ENCODE measurements at places on chromosomes 7 and 10.

- no peak for DNase-seq
Measured at GRCh38 chr10:11683529-11684320, 58.5 kb upstream of the ECHDC3 start.

DNA sequence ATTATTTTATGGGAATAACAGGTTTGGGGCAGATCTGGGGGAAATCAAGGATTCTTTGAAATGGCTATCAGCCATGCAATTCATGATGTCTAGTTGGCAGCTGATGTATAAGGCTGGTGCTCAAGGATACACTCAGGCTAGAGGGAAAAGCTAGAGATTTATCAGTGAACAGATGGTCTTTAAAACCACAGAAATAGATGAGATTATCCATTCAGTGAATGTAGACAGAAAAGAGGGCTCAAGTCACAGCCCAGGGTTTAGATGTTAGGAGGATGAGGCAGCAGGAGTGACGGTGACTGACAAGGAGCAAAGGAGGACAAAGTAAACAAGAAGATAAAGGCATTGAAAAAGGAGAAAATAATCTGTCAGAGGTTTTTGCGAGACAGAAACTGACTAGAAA lies 238.7 kb downstream of the CDK14 start:
- no peak for DNase-seq

- no peak for DNase-seq
Measured at GRCh38 chr7:73582664-73583202, 4.4 kb upstream of the TBL2 start.

DNA sequence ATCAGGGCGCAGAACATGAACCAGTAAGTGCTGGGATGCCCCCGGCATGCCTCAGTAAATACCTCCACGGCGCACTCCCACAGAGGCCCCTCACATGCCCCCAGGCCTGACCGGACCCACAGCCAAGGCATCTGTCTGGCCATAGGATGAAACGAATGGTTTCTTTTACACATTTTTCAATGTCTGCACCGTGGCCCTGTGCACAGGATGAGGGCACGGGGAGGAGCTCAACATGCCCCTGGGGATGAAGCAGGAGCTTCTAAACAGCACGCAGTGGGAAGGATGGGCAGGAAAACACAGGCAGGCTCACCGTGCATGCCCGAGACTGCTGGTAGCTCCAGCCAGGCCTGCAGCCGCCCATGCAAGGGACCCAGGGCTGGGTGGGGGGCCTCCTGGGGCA lies 283.3 kb downstream of the TNS3 start:
- DNase-seq = no peak

- DNase-seq = no peak
Measured at GRCh38 chr7:82241356-82241755, 202.2 kb downstream of the CACNA2D1 start.

GRCh38 chr10:34814223-34814912 lies 728 bp downstream of the PARD3 start:
- DNase-seq = no peak

- peak; percentile 71 for DNase-seq
Measured at GRCh38 chr10:16828114-16828568, 10.9 kb upstream of the RSU1 start.

- DNase-seq = no peak
Measured at GRCh38 chr10:116720241-116720643, 22.1 kb downstream of the HSPA12A start.

DNA sequence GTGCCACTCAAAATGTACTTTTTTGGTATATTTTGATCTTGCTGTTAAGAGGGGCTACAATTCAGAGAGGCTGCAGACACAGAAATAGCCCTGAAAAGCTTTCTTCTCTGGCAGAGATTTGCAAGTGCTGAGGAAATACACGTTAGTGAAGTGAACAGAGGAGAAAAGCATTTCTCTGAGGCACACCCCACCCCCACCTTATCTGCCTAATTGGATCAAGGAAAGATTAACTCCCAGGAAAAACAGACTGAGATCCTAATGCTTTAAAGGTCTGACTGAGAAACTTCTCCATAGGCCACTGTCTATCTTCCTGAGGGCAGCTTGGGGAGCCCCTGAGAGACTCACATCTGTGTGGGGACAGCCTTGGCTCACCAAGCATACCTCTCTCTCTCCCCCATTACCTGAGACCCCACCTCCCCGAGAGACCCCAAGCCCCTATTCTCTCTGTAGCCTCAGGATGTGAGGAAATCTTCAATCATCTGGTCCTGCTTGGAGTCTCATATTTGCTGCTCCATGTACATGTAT lies 14.8 kb upstream of the AKR1C3 start:
- no peak for DNase-seq

GRCh38 chr7:43632746-43633145 lies 49.8 kb downstream of the STK17A start:
- DNase-seq = no peak

GRCh38 chr7:47587351-47587750 lies 5.4 kb upstream of the TNS3 start:
- no peak for DNase-seq

DNA sequence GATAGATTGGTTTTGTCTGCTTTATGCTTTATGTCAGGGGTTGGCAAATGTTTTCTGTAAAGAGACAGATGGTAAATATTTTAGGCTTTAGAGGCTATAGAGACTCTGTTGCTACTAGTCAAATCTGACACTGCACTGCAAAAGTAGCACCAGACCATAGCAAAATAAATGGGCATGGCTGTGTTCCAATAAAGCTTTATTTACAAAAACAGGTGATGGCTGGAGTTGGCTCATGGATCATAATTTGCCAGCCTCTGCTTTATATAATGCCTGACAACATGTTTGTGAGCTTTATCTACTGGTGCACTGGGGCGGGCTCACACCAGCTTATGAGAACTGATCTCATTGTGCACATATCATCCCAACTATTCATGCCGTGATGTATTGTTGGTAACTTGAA lies 120.1 kb downstream of the PLXDC2 start:
- DNase-seq = no peak

DNA sequence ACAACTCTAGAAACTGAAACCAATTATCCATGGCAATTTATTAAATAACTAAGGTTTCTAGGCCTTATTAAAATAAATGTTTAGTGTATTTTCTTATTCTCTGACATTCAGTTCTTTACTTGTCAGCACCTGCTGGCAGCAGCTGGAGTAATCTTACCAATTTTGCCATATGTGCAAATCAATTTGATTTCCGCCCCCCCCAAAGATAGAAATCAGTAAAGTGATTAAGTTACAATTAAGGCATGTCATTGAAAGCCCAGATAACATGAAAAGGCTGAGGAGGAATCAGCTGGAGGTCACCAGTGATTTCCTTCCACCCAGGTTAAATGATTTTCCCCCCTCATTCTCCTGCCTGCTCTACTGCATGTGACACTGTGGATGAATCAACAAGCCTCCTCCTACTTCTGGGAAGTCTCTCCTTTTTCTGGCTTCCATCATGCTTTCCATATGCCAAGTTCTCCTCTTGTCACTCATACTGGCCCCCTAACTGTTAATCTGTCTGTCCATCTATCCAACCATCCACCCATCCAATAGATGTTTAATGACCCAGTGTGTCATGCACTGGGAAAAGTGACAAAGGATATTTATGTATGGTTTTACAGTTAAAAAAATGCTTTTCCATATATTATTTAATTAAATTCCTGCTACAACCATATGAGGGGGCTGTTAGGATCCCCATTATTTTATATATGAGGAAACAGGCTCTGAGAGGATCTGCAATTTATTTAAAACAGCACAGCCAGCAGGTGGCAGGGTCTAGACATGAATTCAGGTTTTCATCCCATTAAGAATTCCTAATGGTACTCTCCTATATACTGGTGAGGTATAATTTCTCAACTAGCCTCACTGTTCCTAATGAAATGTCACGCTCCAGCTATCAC lies 116.5 kb downstream of the ATXN7L1 start:
- DNase-seq = peak; percentile 94

- DNase-seq = no peak
Measured at GRCh38 chr7:26718063-26718462, 146.3 kb downstream of the SKAP2 start.

DNA sequence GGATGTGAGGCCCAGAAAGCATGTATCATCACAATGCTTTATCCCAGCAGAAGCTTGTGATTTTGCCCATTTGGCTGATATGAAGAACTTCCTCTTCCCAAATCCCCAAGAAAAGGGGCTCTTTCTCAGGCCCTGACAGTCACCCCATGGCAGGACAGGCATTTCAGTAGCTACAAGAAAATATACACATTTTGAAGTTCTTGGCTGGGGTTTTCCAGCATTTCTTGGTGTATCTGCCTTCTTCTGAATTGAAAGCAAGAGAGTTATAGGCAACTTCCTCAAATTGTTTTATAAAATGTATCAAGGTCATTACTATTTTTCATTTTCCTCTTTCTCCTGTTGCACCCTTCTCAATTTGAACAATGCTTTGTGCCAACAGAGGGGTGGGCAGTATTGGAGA lies 63.3 kb upstream of the PDLIM1 start:
- DNase-seq = no peak

GRCh38 chr10:97363071-97363470 lies 28.5 kb upstream of the FRAT2 start:
- DNase-seq = no peak

DNA sequence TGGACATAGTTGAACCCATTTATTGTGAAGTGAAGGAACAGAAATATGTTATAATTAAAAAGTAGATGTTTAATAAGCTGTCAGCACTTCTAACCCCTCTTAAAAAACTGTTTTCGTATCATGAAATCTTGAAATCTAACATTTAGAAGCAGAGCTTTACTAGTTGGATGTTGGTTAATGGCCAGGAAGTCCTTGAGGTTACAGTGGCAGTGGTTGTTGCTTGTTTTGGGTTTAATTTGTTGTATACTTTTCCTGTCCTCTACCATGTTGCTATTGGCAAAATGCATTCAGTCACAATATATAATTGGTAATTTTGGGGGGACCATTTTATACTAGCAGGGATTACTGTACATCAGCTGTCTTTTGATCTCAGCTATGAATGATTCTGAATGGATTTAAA lies 60.7 kb downstream of the EXOC4 start:
- no peak for DNase-seq

DNA sequence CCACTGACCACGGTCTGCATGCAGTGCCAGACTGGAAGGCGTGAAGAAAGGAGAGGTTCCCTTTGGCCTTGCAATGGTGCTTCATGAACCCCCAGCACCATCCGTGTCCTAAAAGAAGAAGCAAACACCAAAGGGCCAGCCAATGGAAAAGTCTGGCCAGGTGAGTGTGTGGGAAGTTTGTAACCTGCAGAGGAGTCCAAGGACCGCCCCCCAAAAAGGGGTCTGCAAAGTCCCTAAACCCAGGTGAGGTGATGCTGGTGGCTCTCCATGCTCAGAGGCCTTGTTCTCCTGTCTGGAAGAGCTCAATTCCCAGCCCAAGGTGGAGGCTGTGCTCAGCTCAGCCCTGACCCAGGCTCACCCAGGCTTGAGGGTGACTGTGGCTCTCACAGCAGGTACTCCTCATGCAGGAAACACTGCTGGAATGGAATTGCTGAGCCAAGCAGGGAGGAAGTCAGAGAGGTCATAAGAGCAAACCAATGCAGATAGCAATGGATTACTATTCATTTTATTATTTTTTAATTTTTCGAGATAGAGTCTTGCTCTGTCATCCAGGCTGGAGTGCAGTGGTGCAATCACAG lies 52.4 kb upstream of the NANOS1 start:
- no peak for DNase-seq

DNA sequence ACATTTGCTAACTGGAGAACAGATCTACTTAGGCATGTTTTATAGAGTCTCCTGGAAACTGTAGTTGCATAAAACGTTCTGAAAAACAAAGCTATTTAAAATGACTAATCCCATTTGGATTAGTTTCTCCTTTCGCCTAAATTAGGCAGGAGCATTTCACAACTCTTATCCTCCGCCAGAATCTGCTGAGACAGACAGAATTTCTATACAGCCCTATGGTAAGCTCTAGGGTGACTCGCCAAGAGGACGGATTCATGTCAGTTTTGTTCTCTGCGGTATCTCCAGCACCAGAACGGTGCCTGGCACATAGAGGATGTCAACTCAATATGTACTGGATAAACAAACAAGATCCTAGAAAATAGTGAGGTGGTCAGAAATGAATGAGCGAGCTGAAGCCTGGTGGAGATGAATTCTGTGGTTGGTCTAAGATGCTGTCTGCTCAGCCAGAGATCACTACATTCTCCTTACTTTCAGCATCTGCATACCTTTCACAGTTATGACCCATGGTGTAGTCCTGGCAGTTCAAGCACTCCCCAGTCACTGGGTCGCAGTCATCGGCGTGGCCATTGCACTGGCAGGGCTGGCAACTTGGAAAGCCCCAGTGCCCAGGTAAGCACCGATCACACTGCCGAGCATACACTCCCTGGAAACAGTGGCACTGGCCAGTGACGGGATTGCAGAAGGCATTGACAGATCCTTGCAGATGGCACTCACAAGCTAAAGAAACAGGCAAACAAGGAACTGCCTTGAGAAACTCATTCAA lies 44.0 kb downstream of the LAMB1 start:
- DNase-seq = no peak

- peak; percentile 30 for DNase-seq
Measured at GRCh38 chr7:131231381-131232220, 96.1 kb upstream of the MKLN1 start.

DNA sequence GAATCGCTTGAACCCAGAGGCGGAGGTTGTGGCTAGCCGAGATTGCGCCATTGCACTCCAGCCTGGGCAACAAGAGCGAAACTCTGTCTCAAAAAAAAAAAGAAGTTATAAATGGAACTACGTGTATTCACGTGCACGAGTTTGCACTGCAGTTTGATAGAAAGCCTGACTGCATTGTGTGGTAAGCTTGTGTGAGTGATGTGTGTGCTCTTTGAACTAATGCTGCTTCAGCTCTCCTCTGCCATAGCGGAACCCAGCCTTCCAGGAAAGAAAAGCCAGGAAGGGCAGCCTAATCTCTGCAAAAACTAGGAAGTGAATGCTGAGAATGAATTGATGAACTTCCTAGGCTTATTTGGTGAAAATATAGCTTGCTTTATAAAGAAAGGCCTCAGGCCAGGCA lies 15.6 kb upstream of the MKRN1 start:
- DNase-seq = no peak

DNA sequence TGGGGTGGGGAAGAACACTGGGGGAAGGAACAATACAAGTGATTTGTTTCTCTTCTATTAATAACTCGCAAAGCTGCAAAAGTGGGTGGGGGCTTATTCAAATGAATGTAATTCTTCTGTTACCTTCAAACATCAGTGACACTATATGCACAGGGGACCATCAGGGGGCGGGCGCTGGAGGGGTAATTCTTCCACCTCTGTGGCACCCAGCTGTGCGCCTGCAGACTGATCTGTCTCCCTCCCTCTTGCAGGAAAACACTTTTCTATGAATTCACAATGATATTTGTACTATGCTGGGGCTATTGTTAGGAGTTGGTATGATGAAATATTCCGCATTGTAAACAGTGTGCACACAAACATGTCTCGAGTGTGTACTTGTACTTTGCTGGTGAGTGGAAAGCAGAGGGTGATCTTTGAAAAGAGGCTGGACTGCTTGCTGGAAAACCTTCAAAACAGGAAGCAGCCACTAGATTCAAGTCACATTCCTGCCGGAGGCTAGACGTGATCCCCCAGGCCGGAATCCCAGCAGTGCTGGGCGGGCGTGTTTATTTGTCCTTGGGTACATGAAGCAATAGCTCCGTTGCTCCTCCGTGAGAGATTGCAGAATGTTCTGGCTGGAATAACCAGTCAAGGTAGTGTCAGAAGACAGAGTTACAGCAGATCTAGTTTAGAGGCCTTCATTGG lies 15.8 kb upstream of the BNIP3 start:
- DNase-seq = no peak

Data from SW480 (cell line).